ENCODE measurements at places on chromosomes 1 and 21.

DNA sequence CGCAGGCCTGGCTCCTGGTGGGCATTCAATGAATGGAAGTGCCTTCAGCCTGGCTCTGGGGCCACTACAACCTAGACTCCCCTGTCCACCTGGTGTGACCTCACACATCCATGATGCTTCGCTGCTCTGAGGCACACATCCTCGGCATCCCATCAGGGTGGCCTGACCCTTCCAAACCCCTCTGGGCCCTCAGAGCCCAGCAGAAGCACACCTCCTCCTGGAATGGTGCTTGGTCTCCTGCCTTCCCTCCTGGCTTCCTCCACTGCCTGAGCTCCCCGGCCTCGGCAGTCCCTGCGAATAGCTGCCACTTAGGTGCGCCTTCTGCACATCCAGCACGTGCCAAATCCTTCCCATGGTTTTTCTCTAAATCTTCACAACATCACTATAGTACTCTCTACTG is 133.8 kb downstream of the GLIS1 start:
- no peak for DNase-seq

DNA sequence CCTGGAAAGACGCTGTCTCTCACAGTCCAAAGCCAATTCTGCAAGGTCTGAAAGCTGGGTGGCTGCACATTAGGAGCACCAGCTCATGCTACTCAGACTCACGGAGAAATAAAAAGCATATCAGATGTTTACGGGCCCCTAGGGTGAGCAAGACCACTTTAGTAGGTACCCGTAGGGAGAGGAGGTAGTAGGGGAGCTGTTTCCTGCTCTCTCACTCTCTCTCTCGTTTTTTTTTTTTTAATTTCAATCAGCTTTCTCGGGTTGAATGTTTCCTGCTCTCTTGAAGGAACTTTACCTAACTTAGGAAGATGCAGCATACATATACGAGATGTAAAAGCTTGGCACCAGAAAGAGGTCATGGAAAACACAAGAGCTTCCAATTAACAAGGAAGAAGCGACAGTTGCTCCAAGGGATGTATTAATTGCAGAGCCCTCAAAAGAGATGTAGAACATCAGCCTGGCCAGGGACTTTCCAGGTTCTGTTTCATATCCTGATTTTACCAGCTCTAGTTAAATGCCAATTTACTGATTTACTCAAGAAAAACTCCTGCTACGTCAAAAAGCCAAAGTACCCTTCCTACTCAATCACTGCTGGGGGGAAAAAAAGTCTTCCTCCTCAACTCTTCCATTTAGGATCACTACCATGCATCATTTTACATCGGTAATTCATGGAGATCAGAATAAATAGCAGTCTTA is 3.1 kb downstream of the LORICRIN start:
- no peak for DNase-seq

DNA sequence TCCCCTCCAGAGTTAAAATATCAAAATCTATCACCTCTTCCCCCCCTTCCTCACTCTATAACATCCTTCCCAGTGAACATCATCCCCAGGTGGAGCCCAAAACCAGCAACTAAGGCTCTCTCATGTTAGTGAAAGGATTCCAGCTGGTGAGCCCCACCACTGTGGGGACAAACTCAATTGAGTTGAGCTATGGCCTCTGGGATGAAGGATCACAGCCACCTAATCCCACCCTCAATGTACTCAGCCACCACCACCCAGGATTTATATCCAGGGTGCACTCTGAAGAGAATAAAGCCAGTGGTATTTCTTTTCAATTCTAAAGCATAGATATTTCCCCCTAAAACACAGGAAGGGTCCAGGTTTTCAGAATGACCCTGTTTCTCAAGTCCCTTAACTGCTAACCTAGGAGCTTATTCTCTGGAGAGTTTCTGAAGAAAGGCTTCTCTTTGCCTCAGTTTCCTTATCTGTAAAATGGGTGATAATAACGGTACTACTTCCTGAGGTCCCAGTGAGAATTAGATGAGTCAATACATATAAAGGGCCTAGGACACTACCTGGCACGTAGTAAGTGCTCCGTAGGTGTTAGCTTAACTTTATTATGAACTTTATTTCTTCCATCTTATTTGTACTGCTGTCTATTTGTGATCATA is 15.6 kb upstream of the BOLA1 start:
- DNase-seq = no peak

DNA sequence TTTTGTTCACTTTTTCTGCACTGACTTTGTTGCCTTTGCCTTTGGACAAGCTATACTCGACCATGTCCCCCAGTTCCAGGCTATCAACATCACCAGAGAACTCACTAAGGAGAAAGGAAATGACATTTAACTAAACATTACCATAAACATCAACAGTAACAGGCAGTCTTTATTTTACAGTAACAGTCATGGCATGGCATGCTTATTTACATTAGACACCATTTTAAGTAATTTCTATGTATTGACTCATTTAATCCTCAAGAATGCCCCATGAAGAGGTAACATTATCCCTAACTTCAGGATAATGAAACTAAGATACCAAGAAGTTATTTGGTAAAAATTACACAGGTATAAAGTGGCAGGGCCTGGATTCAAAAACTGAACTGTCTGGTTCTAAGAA is 8.7 kb upstream of the NRAS start:
- no peak for DNase-seq

GRCh38 chr1:223609066-223609465 is 56.4 kb downstream of the CAPN8 start:
- DNase-seq = no peak

DNA sequence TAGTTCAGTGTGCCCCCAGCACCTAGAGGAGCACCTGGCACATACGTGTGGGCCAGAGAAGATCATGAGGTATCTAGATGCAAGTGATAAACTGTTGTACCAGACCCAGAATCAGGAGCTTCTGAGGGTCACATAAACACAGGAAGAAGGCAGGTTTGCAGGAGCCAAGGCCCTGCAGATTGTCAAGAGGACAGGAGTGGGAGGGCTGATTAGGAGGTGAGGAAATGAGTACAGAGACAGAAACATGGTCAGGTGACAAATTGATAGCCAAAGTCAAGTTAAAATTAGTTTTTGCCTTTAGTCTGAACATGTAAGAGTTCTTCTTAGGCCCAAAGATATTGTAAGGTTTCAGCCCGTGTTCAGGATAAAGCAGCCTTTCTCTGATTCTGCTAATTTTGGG is 14.0 kb upstream of the TRAF3IP3 start:
- DNase-seq = no peak

- DNase-seq = no peak
Observed at GRCh38 chr1:12622506-12622905, 4.5 kb upstream of the DHRS3 start.

DNA sequence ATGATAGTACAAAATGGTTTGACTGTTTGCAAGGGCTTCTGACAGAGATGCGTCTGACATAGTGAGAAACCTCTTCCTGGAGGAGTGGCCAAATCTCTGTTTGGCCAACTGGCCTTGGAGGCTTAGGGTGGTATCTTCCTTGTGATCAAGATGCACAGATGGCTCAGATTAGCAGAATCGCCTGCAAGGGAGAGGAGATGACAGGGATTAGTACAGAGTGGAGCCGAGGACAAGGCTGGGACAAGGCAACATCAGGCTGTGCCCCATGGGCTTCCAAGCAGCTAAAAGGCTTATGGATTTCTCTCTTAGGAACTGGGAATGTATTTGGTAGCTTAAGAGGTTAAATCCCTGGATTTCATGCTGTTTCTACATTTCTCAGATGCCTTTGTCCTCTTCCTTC is 379.1 kb downstream of the SIPA1L2 start:
- no peak for DNase-seq

DNA sequence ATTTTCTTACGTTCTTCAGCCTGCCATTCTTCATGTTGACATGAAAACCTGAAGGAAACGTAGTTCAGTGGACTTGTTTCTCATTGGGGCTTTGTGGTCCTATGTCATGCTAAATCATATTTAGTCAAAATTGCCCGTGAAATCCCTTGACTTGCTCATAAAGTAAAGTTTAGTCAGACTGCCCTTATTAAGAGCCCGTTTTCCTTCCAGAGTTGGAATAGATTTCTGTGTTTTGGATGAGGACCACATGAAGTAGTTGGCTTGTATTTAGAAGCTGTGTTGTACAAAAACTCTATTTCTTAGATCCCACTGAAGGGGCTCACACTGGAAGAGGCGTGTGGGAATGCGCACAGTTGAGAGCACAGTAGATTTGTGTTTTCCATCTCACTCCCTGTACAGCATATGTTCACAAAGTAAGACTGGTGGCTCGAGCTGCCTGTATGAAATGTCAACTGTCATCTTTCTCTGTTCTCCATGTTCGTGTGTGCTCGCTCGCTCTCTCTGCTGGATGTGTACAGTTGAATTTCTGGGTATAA is 42.4 kb downstream of the CAMTA1 start:
- DNase-seq = no peak

- DNase-seq = no peak
Observed at GRCh38 chr1:110463725-110464124, 12.8 kb downstream of the PROK1 start.

GRCh38 chr1:203754455-203754864 is 10.5 kb upstream of the LAX1 start:
- DNase-seq = no peak

DNA sequence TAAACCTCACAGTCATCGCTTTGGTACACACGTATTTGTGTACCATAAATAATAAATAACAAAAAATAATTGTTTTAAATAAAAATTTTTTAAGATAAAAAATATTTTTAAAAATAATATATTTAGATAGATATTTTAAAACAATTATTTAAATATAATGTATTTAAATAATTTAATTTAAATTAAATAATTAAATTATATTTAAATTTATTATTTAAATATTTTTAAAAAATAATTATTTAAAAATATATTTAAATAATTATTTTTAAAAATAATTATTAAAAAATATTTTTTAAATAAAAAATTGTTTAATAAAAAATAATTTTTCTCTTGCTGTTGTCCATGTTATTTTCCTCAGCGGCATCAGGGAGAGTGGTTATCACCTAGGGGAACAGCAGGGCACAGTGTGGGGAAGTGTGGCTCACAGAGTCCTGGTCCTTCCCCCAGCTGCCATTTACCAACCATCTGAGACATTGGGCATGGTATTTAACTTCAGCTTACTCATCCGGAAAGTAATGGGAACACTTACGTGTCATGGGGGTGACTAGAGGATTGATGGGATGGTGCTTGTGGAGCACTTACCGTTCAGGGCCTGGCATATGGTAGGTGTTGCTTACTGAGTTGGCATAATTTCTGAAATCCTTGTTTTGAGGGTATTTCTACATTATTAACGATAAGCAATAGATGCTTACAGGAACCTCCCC is 92.9 kb upstream of the TSPAN2 start:
- no peak for DNase-seq
